CD4-positive, alpha-beta T cell treated with Interleukin-2 at 100 ng/mL for 4 hours (primary cell): ENCODE measurements at places on chromosomes 13 and 19.

DNA sequence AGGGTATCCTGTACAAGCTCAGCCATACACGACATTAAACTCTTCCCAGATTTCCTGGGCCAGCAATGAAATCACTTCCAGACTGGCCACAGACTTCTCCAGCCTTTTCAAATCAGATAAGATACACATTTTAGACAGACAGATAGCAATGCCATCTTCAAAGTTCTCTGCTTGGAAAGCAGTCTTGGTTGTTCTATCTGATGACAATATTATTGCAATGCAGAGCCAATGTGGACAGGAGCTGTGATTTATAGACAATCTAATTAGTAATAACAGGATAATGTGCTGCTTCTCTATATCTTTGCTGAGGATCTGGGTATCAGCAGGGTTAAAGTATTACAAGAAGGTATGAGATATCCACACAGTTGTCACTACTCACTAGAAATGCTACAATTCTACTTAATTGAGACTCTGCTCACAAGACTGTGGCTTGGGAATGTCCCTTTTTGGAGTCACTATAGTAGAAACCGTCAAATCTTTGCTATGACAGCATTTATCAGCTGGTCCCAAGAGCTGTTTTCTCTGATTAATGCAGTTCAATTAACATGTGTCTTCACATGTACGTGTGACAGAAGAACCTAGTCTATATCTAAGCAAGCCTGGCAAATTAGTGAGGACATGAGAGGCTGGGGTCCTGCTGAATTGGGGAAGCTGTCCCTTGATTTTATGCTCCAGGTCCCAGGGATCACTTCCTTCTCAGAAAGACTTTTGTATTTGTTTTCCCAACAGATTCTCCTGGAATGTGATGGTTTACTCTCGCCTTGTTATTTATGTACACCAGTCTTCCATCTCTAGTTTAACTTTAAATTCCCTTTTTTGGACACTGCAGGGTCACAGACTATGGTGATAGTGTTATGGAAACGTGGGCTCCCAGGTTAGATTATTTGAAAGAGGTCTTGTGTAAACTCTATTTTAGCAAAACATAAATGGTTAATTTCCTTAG, 68.8 kb downstream of the COL4A1 start:
- DNase-seq, result no peak

DNA sequence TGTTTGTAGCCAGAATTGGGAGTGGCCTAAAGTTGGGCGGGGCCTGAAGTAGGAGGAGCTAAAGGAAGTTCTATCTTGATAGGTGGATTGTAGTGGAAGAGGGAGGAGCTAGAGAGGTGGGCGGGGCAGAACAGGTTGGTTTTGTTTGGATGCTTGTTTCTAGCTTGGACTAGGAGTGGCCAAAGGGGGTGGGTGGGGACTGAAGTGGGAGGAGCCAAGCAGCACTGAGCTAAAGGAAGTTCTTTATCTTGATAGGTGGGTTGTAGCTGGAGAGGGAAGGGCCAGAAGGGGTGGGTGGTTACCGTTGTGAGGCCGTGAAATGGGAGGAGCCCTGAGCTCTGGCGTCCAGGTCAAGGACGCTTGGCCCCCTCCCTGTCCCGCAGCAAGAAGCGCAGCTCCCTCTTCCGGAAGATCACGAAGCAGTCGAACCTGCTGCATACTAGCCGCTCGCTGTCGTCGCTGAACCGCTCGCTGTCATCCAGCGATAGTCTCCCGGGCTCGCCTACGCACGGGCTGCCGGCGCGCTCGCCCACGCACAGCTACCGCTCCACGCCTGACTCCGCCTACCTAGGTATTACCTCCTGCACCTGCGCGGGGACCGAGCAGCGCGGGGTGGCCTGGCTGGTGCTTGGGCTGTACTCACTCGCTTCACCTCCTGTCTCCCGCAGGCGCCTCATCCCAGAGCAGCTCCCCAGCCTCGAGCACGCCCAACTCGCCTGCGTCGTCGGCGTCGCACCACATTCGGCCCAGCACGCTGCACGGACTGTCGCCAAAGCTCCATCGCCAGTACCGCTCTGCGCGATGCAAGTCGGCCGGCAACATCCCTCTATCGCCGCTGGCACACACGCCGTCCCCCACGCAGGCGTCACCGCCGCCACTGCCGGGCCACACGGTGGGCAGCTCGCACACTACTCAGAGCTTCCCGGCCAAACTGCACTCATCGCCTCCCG, 8.0 kb downstream of the DNASE2 start:
- peak; percentile 57 for DNase-seq

- peak; percentile 44 for DNase-seq
These were observed 3.6 kb downstream of the AKAP11 start for GRCh38 chr13:42275506-42275905.

GRCh38 chr19:15812060-15812722, 3.3 kb downstream of the OR10H1 start:
- DNase-seq, result peak; percentile 37

DNA sequence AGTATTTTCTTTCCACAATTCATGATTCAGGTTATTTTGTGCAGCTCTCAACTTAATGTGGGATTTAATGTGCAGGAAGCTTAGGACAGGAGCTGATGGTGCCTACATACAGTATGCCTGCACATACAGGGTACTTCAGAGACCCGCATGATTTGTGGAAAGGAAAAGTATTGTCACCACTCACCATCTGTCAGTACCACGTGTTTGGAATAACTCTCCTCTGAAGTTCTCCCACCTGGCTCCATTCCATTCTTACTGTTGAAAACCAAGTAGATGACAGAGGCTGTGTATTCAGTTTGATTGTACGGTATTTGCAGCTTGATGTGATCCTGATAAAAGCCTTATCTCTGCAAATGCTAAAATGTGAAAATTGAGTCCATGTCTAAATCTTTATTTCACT, 85.7 kb downstream of the ZAR1L start:
- no peak for DNase-seq
